NT2/D1 (cell line): ENCODE measurements at places on chromosomes 12 and 14.

DNA sequence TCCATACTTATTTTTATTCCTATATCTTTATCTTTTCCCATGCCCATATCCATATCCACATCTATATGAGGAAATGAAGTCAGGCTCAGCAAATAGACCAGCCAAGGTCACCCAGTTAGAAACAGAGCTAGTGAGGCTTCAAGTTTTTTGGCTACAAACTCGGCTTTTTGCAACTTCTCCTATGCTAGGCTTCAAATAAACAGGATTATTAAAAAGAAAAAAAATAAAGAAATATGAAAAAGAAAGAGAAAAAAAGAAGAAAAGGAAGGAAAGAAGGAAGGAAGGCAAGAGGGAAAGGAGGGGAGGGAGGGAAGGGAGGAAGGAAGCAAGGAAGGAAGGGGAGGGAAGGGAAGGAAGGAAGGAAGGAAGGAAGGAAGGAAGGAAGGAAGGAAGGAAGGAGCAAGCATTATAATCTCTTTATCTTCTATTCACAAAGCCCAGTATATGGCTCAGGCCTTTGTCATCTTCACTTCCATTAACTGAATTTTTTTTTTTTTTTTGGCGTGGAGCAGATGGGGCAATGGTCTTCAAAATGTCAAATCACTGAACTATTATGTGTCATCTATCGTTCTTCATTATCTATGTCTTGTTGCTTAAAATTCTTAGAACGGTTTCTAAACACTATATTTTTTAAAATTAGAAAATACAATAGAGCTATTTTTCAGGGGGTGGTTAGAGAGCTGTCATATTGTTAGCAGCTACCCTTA lies 418.2 kb downstream of the VRK1 start:
- no peak for DNase-seq

GRCh38 chr14:89409961-89410360 lies 7.1 kb downstream of the FOXN3 start:
- no peak for DNase-seq

- peak; percentile 93 for DNase-seq
Measured at GRCh38 chr12:23895792-23896218, 53.7 kb downstream of the SOX5 start.

- no peak for DNase-seq
Measured at GRCh38 chr14:73344319-73344718, 107.0 kb downstream of the PAPLN start.

DNA sequence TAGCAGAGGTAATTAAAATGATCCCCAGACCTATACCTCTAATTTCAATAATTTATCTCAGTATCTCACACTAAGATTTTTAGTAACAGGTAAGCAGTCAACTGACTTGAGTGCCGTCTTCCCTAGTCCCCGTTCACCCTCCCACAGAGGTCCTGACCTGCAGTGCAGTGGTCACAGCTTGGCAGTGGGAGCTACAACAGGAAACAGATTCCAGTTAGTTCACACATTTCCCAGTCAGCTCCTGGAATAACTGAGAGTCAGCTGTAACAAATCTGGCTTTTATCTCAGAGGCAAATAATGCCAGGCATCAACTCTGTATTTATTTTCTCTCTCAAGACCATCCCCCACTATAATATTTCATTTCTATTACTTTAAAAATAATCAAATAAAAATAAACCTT lies 308.2 kb downstream of the ATP23 start:
- no peak for DNase-seq

- DNase-seq, result no peak
Measured at GRCh38 chr12:29882846-29883245, 99.1 kb upstream of the TMTC1 start.

DNA sequence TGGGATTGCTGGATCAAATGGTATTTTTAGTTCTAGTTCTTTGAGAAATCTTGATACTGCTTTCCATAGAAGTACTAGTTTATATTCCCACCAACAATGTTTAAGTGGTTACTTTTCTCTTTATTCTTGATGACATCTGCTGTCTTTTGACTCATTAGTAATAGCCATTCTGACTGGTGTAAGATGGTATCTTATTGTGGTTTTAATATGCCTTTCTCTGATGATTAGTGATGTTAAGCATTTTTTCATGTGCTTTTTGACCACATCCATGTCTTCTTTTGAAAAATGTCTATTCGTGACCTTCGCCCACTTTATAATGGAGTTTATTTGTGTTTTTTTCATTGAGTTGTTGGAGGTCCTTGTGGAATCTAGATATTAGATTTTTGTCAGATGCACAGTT lies 865.7 kb downstream of the SLC6A15 start:
- no peak for DNase-seq

DNA sequence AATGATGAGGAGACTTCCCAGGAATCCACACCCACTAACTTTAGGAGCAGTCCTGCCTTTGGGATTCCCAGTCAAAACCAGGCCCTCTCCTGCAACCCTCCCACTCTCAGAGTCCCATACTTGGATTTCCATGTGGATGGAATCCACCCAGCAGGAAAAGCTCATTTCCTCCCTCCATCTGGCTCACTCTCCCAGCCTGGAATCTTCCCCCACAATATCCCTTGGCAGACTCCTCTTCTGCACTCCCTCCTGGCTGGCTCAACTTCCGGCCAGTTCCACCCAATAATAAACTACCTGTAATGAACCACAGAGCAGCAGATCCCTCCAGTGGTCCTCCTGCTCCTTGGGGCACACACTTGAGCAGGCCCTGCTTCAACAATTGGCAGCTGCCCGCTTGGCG lies 102.8 kb upstream of the EGLN3 start:
- no peak for DNase-seq

DNA sequence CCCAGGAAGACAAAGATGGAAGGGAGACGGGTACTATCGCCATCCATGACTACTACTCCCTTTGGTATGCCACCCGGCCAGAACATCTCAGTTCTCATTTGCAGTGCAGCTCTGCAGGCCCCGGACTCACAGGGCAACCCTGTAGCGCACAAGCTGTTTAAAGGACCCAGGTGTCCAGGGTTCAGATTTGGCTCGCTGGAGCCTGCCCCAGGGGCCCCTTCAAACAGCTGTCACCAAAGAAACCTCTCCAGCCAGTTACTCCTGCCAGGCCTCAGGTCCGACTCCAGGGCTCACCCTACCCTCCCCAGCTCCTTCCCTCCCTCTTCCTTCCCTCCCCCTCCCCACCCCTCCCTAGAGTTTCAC lies 5.5 kb upstream of the CHD4 start:
- DNase-seq, result no peak

GRCh38 chr14:59295951-59296350 lies 107.5 kb downstream of the DAAM1 start:
- no peak for DNase-seq
